ENCODE measurements at places on chromosomes 1 and 21.

GRCh38 chr21:29520171-29520570 lies 221.4 kb downstream of the BACH1 start:
- DNase-seq, result no peak

DNA sequence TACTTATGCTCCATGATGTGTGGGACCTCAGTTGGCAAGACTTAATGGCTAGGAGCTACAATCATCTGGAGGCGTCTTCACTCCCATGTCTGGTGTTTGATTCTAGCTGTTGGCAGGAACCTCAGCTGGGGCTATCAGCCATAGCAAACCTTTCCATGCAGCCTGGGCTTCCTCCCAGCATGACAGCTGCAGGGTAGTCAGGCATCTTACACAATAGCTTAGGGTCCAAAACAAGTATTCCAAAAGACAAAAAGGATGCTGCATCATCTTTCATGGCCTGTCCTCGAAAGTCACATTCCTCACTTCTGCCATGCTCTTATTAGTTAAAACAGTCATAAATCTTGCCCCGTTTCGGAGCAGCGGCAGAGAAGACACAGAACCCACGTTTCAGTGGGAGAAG lies 90.9 kb downstream of the LRRC8C start:
- DNase-seq, result no peak

DNA sequence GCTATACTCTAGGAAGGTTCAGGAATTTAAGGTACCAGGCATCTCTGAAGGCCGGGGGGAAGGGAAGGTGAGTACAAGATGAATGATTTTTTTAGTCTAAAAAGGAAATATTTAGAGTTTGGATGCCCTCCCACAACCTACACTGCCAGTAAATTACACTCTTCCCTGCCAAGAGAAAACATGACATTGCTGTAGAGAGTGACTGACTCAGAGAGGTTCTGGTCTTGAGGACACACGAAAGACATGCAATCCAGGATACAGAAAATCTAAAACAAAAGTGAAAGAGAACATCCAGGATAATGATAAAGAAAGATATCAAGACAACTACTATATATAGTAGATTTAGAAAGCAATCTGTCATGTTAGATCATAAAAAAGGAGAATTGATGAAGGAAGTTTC lies 200.5 kb downstream of the TYW3 start:
- DNase-seq, result no peak

- DNase-seq, result no peak
These were observed 156.6 kb upstream of the RAB4A start for GRCh38 chr1:229114315-229114714.

GRCh38 chr1:187759825-187760333 lies 931.1 kb downstream of the PLA2G4A start:
- no peak for DNase-seq

All from H54 (cell line).